ENCODE measurements at places on chromosomes 5 and 9.

- no peak for DNase-seq
These were observed 63.9 kb downstream of the CDC14B start for GRCh38 chr9:96555567-96556386.

- DNase-seq: no peak
These were observed 13.0 kb downstream of the SLC25A25 start for GRCh38 chr9:128081056-128081455.

GRCh38 chr9:129513282-129513681 lies 107.6 kb downstream of the C9orf50 start:
- no peak for DNase-seq

DNA sequence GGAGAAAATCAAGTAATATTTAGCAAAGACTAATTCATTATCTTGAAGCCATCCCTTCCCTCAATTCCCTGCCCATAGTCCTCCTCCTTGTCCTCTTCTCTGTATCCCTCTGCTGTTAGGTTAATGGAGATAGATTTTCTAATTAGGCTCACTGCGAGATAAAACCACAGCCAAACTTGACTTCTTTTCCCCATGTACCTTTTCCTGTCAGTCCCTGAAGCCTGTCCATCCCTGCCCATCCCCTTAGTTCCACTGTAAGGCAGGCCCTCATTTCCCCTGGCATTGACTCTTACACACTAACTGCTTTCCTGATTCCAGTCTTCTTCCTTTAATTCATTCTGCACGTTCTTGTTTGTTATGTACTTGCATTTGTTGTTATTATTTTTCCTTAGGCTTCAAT lies 1.2 kb downstream of the TLR4 start:
- DNase-seq: no peak

GRCh38 chr9:93599571-93600403 lies 23.4 kb downstream of the PHF2 start:
- no peak for DNase-seq
